ENCODE measurements at places on chromosomes 5 and 9. TPM values are rescaled to one million over a fixed set of nuclear protein-coding genes. Genes with fewer than 3 reads are reported as not detected.

DNA sequence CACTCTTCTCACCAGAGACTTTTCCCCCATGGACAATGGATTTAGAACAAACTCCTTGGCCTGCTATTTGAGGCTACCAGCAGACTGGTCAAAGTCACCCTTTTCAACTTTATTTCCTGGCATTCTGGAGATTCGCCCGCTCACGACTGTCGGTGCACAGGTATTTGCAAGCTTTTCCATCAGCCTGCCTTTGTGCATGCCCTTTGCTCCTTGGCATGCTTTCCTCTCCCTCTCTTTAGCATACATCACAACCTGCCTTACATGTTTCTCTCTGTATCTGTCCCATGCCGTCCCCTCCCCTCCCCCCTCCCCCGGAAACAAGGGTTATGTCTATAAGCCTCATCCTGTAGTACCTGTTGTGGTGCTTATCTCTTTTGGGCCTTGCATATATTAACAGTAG lies 257.1 kb downstream of the AOPEP start:
- peak; percentile 86 for DNase-seq

DNA sequence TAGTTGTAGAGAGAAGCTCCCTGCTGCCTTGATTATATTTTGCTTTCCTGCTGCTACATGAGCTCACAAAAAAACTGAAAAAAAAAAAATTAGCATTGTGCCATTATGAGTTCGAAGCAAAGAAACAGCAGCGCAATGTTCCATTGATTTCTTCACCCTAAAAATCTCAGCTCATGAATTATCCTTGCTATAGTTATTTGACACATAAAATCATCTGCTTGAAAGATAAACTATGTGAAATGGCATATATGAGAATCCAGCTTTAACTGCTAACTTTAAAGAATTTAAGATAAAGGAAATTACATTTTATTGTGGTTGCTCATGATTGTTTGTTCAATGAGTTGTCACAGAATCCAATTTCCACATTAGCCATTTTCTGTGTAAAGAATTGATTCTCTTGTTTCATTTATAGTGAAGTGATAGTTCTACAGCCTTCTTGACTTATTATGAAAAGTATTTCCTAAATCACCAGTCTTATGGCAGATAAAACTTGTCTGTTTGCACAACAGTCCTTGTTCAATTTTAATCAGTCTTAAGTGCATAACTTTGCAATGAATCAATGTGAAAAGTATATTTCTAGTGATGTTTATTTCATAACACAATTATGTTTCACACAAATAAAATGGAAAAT lies 1275.0 kb upstream of the CDH9 start:
- DNase-seq = no peak

GRCh38 chr5:63085561-63085960 lies 506.9 kb downstream of the LRRC70 start:
- DNase-seq = no peak

DNA sequence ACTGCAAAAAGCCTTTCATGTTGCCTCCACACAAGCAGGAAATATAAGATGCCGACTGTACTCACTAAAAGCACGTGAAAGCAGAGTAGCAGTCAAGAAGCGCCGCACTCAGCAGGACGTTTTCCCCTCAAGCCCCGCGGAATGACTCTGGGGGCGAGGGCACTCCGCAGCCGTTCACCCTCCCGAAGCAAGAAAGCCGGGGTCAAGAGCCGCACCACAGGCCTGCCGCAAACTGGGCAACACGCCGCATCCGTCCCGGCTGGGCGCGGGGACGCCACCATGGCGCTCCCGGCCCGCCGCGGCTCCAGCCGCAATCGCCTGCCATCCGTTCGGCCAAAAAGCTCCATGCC lies 364 bp downstream of the RPS6 start:
- peak; percentile 38 for DNase-seq

DNA sequence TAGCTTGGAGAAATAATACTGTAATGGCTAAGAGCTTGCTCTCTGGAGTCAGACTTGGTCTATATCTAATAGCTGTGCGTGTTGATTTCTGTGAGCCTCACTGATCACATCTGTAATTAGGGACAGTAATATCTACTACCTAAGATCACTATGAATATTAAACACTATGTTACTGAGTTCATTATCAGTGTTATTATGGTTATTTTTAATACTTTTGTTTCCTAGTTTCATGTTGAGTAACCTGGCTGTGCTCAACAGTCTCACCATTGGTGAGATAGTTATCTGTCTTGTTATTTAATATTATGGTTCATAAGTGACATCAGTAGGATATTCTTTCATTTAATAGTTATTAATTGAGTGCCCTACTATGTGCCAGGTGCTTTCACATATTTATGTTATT lies 22.4 kb upstream of the CAVIN4 start:
- no peak for DNase-seq

- no peak for DNase-seq
Measured at GRCh38 chr9:135785013-135785575, 83.1 kb downstream of the KCNT1 start.

GRCh38 chr5:170434966-170435605 lies 45.9 kb upstream of the KCNMB1 start:
- DNase-seq = peak; percentile 68

- no peak for DNase-seq
Measured at GRCh38 chr5:151284392-151284967, 19.1 kb downstream of the SLC36A3 start.

DNA sequence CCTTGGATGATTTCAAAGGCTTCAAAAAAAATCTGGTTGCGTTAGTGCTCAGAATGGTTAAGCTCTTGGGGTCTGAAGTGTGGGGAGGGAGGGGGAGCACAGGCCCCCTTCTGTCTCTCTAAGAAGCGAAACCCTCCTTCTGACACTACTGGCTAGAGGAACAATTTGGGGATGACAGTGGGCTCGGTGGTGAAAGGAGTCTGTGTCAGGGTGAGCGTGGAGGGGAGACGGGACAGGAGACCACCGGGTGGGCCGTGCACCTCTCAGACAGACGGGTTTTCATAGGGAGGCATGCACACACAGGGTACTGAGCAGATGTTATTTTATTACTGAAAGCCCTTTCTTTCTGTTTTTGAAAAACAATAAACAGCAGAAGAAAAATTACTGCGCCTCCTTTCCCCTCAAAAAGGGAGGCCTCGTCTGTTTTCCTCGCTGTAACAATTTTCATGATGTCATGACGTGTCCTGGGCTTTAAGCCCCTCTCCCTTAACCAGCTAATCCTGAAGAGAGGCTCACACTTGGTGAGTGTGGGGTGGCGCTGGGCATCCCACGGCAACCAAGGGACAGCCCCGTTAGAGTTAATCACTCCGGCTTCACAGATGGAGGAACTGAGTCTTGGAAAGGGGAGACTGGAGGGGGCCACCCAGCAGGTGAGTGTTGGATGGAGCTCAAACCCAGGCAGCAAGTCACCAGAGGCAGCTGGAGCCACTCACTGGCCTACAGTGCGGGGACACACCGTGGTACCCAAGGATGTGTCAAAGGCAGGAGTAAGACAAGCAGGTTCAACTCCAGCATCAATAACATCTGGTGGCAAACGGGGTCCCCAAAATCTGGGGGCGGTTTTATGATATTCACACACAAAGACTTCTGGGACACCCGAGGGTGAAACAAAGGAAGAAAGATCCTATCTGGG lies 53.4 kb downstream of the PTCH1 start:
- no peak for DNase-seq

- peak; percentile 87 for DNase-seq
Measured at GRCh38 chr5:172420235-172420939, 33.9 kb downstream of the SH3PXD2B start.

DNA sequence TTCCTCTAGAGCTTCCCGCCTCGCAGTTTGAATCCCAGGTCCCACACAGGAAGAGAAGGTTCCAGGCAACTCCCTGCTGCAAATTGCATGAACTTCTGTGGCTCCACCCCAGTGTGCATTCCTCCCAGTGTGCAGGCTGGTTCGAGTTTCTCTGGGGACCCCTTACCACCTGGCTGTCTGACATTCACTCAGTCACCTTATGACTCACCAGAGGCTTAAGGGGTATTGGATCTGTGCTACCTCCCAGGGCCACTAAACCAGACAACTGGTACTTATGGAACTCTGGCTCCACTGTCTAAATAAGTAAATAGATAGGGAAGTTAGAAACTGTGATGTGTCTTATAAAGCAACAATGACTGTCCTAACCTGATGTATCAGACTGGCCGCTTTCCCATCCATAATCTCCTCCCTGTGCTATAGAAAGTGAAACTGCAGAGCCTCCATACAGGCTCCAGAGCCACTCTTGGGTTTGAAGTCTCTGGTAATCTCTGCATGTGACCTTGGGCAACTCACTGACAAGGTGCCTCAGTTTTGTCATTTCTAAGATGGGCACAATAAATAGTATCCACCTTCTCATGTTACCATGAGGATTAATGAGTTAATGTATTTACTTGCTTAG lies 720.6 kb downstream of the SEMA5A start:
- no peak for DNase-seq

DNA sequence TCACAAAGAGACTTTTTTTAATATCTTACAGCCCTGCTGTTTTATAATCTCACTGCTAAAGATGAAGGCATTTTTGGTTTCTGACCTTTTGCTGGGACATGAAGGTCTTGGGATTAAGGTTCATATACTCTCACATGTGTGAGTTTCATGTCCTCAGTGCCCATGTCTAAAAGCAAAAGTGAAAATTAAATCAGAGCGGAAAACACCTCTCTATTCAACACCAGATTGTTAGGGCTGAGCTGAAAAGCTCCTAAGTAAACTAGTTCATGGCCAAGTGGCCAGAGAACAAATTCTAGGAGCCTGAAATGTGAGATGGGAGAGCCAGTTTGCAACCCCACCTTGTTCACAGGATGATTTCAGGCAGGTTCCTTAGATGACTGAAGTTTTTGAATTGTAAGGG lies 110.9 kb downstream of the GRIA1 start:
- no peak for DNase-seq

DNA sequence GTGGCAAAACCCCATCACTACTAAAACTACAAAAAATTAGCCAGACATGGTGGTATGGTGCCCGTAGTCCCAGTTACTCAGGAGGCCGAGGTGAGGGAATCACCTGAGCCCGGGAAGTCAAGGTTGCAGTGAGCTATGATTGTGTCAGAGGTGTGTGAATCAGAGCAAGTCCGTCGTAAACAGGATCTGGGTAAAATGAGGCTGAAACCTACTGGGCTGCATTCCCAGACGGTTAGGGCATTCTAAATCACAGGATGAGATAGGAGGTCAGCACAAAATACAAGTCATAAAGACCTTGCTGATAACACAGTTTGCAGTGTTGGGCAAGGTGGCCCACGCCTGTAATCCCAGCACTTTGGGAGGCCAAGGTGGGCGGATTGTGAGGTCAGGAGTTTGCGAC lies 1.9 kb upstream of the CLTB start:
- DNase-seq = no peak

GRCh38 chr5:50292735-50293394 lies 148.2 kb downstream of the EMB start:
- peak; percentile 11 for DNase-seq

- no peak for DNase-seq
Measured at GRCh38 chr9:14352503-14352902, 38.6 kb upstream of the NFIB start.

GRCh38 chr5:45262061-45262590 lies 434.1 kb downstream of the HCN1 start:
- DNase-seq = no peak

PKD2L2 gene
- total RNA-seq = not detected

CTSV gene
- total RNA-seq = not detected

RGS7BP gene
- total RNA-seq = 1.5 TPM

SLC23A1 gene
- total RNA-seq = 23.4 TPM

PTGES gene
- total RNA-seq = not detected

DNAH5 gene
- total RNA-seq = 16.2 TPM

SOHLH1 gene
- total RNA-seq = not detected
